ENCODE measurements at places on chromosomes 3 and 15.

GRCh38 chr3:193693774-193694173, 100.8 kb downstream of the OPA1 start:
- DNase-seq = no peak

- no peak for DNase-seq
Observed at GRCh38 chr3:59843821-59844220, 794.0 kb upstream of the CFAP20DC start.

- DNase-seq = no peak
Observed at GRCh38 chr15:37094333-37094914, 5.9 kb downstream of the MEIS2 start.

DNA sequence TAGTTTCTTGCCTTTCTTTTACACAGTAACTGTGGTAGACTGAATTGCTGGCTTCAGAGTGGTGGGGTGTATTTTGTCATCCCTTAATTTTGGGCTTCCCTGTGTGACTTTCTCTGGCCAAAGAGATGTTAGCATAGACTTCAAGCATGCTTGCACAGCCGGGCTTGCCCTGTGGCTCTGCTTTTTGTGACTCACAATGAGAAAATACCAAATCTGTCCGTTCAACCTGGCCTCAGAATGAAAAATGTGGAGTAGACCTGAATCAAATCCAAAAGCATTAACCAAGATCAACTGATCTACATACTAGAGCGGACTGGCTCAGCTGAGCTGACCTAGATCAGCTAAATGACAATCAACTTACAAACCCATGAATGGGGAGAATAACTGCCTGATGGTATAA, 51.4 kb downstream of the PLAAT1 start:
- no peak for DNase-seq

DNA sequence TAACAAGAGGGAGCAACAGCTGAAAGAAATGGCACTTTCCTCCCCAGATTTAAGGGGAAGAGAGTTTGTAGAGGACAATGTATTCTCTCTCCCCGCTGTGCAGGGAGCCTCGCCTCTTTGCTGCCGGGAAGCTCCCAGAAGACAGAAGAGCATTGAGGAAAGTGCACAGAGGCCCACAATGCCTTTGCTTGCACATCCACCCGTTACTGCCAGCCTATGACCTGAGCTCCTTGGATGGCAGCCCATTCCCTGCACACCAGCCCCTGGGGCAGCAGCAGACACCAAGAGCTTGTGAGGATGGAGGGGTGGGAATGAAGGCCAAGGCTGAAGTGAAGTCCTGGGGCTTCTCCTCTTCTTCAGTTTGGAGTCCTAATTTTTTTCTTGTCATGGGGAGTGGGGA, 67.0 kb downstream of the CLDN11 start:
- DNase-seq = no peak

DNA sequence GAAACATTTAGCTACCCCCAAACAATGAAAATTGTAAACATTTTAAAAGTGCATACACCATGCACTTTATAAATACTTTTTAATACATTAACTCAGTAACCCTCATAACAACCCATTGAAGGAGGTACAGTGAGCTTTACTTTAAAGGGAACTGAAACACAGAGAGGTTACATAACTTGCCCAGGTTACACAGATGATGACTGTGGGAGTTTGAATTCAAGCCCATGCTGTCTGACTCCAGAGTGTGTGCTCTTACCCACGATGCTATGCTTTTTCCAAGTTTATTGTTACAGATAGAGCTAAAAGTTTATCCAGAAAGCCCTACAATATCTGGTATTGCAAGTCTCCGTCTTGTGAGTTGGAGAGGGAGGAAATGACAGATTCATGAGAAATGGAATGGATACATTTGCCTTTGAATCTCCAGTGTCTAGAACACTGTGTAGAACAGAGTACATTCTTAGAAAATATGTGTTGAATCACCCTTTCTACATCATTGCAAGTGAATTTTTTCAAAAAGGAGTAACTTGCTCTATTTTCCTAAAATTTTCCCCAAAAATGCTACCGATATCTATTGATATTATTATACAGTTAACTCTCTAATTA, 428.3 kb downstream of the NAALADL2 start:
- DNase-seq = no peak

GRCh38 chr3:161049683-161050248, 55.4 kb downstream of the B3GALNT1 start:
- DNase-seq = no peak

- DNase-seq = no peak
Observed at GRCh38 chr15:73946046-73946721, 19.9 kb downstream of the LOXL1 start.

DNA sequence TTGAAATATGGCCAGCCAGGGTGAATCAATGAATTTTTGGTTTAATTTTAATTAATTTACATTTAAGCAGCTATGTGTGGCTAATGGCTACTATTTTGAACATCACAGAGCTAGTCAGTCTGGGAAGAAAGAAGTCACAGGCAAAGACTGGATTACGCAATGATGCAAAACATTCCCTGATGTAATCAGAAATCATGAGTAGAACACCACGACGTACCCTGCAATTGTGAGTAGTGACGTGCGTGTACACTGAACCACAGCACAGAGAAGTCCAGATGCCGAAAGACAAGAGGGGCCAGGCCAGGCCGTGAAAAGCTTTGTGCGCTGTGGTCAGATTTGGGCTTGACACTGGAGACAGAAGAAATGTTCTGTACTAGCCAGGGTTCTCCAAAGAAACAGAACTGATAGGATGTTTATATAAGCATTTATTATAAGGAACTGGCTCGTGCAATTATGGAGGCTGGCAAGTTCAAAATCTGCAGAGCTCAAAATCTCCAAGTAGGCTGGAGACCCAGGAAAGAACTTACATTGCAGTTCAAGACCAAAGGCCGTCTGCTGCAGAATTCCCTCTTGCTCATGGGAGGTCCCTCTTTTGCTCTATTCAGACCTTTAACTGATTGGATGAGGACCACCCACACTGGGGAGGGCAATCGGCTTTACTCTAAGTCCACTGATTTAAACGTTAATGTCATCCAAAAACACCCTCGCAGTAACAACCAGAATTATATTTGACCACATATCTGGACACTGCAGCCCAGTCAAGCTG, 44.6 kb downstream of the SH3BP5 start:
- no peak for DNase-seq

GRCh38 chr15:84947947-84948830, 33.5 kb upstream of the PDE8A start:
- no peak for DNase-seq

GRCh38 chr3:193787496-193787870, 194.5 kb downstream of the OPA1 start:
- no peak for DNase-seq

DNA sequence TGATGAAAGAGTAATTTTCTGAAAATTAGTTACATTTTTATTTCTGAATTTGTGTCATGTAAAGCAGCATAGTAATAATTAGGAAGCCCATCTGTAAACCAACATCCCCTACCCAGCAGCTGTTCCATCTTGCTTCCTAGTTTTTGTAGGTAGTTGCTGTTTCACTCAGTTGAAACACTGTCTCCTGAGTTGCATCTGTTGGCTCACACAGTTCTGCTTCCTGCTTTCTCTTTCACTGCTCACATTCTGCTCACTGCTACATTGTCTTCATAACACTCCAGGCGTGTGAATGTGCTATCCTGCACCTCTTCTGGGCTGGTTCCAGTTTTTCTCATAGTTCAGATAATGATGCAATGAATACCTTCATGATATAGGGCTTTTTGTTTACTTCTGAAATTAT, 123.4 kb downstream of the EPHB1 start:
- peak; percentile 44 for DNase-seq

- DNase-seq = no peak
Observed at GRCh38 chr15:89746386-89746780, 4.7 kb downstream of the MESP1 start.

- DNase-seq = no peak
Observed at GRCh38 chr3:157447026-157447694, 10.5 kb downstream of the PTX3 start.

DNA sequence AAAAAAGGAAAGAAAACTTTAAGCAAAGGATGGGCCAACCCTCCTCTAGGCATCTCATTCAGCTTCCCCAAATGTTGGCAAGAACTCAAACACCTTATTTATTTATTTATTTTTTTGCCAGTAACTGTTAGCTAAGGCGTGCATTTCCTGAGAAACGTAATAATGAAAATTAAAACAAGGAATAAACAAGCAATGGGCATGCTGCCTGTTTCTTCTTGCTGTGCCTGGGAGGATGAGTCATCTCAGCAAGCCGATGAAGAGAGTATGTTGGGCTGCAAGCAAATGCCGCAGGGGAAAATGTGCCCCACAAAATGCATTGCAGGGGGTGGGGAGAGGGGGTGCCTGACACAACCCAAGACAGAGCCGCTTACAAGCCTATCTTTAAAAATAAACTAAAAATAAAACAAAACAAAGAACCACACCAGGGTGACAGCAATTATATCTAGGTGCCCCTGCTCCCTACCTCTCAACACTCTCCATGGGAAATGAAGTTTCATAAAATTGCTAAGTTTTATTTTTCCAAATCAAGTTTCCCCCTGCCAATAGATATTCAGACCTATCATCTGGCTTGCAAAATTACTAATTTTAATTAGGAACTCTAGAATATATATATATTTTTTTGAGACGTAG, 40.3 kb downstream of the EIF4E3 start:
- no peak for DNase-seq

- peak; percentile 24 for DNase-seq
Observed at GRCh38 chr3:133038731-133039375, 662 bp downstream of the TMEM108 start.

DNA sequence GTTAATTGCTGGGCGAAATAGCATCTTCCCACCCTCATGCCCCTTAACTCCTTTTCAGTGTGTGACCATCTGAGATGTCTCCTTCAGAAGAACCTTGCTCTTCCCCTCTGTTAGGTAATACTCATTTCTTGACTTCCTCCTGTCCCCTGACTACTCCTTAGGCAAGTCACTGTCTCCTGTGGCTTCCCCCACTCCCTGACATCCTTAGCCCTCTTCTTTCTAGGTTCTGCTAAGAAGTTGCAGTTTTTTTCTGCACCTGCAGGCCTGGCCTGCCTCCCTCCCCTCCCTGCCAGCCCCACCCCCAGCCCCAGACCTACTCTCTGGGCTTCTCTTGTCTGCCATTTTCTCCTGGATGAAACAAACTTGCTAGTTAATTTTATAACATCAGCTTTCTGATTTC, 15.2 kb upstream of the EID1 start:
- no peak for DNase-seq

DNA sequence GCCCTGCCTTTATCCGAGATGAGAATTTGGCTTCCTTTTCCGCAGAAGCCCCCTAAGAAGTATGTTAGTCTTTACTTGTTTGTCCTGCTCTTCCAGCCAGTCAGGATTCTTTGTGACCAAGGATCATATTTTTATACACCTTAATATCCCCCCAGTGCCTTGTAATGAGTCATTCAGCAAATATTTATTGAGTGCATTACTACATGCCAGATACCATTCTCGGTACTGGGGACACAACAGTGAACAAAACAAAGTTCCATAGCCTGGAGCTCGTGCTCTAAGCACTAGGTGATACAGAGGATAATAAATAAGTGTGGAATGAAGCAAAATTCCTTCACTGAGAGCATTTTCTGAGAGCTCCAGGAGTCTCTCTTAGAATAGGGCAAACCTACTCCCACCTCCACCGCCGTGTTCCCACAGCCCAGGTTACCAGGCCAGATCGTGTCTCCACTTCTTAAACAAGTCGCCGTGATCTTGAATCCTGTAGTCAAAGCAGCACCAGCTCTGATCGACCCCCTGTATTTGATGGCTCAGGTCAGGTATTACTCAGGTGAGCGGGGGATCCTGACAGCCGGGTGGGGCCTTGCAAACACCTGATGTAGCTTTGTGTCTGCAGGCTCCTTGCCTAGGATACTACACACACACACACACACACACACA, 18.5 kb downstream of the TTC21A start:
- no peak for DNase-seq

DNA sequence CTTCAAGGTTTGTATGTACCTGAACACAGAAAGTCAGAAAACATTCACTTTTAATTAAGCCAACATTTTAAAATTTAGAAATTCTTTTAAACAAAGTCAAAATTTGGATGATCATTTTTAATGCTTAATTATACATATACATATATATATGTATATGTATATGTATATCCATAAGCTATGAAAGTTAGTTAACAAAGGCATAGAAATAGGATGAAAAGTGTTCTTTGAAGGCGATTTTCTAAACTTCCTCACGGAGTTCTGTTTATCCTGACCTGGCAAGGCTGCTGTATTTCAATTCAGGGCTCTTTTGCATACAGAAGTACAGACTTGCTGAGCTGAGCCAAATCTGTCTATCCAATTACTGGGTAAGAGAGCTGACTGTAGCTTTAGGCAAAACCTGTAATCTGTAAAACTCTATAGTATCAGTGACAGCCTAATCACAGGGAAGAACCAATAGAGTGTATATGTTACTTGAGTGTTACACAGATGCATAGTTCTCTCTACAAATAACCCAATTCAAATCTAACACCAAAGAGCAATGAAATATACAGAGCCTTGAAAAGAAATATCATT, 32.1 kb upstream of the THRB start:
- no peak for DNase-seq

DNA sequence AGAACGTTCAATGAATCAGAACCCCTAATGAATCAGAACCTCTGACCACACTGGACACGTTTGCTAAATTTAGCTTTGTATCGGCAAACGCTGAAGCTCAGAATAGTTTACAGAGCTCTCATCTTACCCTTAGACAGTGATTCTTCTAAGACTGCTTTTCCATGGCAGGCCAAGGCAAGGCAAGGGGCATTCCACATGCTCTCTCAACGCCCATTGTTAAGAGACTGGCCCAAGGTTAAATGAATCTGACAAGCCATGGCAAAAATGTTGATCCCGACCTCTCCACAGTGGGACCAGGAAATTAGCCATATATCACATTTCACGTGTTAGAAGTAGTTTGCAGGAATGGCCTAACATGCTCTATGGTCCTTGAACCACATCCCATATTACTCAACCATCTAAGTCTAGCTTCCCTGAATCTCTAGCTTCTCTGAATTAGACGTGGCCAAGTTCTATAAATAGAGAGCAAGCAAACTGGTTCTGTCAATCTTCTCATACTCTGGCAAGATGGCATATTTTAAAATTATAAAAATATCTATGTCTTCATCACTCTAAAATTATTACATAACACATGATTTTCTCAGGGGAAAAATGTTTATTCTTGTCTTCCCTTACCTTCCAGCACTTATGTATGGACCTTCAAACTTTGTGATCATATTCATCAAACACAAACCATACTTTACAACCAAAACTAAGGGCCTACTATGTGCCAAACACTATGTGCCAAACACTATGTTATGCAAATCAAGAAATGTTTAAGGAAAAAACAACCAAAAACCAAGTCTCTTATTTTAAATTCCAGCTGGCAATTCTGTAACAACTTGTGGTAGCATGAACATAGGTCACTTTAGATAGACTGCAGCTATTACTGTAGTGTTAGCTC, 54.3 kb downstream of the AAGAB start:
- no peak for DNase-seq

Data from GM12891 (cell line).